ENCODE measurements at places on chromosomes 1 and 21.

DNA sequence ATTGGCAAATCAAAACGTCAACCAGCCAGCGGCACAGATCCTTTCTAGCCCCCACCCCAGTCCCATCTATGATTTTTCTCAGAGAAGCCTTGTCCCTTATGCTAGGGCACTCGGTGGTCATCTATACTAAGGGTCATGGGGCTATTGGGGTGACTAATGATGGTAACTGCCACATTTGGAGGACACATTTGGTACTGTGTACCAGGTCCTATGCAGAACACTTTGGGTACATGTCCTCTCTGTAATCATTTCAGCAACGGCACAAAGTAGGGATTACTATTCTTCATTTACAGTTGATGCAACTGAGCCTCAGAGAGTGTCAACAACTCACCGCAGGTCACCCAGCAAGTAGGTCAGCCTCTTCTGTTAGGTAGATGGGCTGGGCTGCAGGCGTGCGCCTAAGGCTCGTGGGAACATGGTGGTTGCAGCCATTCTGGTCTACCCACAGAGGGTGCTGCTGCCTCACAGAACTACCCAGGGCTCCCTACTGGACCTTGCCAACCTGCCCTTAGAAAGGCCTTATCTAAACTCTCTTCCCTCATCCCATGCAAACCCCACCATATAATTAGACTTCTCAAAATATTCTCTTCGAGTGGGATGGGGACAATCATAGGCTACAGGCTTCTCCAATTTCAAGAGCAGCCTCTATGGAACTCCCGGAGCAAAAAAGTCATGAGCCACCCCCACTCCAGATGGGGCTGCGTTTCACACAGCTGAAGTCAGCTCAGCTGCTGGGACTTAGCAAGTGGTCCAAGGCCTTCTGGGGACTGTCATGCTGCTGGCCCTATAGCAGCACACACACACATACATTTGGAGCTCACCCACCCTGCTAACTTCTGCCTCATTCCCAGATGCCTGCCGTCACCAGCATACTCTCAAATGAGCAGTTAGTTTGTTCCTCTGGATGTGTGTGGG lies 5.8 kb upstream of the SDHB start:
- DNase-seq, result no peak

- no peak for DNase-seq
Measured at GRCh38 chr1:152348447-152348846, 11.4 kb downstream of the FLG2 start.

GRCh38 chr1:204992201-204992997 lies 50.6 kb upstream of the CNTN2 start:
- DNase-seq, result no peak

DNA sequence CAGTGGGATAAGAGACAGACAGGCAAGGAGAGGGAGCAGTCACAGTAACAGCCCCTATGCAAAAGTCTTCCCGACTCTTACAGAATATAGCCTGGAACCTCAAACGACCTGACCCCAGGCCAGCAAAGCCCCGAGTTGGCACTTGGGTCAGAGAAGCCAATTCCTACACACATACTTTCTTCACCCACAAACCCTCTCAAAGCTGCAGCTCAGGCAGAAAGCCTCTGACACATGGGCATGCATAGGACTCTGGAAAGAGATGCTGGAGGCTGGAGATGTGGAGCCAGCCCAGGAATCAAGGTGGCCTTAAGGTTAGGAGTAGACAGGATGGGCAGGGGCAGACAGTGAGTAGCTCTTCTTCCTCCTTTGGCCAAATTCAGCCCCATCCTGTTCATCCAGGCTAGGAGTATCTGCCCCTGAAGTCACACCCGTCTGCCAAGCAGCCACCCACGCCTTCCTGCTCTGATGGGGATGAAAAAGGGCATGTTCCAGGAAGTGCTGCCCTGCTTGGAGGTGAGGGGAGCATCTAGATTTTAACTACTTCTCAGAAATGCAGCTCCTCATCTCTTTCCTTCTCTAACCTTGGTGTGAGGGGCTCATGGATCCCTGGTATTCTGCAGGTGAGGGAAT lies 7.8 kb downstream of the SLC41A1 start:
- DNase-seq, result no peak

GRCh38 chr1:100107696-100108095 lies 25.0 kb downstream of the SASS6 start:
- no peak for DNase-seq

GRCh38 chr1:28867850-28868249 lies 46.5 kb upstream of the EPB41 start:
- no peak for DNase-seq

DNA sequence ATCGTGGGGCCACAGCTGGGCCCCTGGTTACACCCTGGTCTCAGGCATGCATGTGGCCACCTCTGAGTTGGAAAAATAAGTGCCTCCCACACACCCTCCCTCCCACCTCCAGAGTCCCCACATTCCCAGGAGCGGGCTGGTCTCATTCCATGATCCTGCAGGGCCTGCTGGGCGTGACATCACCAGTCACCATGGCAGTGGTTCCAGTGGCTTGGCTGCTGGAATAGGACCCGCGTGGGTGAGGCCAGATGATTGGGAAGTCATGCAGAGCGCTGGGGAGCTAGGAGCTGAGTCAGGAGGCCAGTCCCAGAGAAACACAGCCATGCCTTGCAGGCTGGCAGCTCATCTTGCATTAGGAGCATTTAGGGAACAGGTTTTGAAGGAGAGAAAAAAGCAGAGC lies 125.4 kb upstream of the TMEM51 start:
- no peak for DNase-seq

DNA sequence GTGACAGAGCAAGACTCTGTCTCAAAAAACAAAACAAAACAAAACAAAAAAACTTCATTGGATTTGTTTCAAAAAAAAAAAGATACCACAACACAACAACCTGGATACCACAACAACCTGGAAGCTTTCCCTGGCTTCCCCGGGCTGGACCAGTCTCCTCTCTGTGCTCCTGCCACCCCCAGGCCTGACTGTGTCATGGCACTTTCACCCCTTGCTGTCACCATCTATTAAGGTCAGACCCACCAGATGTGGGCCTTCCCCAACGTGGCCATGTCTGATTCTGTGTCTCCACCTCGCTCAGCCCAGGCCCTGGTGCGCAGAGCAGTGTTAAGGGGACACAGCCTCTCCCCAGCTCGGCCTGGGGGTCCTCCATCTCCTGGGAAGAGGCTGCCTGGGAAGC lies 28.3 kb upstream of the ACOT11 start:
- DNase-seq, result no peak

- no peak for DNase-seq
Measured at GRCh38 chr21:42153746-42154145, 65.2 kb upstream of the ABCG1 start.

GRCh38 chr21:16239659-16240265 lies 510.0 kb downstream of the USP25 start:
- no peak for DNase-seq

DNA sequence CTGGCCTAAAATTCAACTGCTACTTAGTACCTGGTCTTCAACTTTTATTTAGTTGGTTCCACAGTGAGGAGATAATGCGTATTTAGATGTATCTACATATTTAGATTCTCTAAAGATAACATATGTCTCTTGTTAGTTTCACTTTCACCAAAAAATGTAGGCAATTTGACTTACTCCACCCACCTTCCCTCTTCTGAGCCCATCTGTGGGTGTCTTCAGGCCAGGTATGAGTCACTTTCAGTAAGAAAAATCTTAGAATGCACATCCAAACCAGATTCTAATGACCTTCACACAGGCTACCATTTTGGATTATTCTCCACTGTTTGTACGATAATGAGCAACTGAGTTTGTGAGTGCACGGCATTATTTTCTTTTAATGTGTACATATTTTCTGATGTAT lies 501.7 kb downstream of the NEGR1 start:
- DNase-seq, result no peak

GRCh38 chr1:88731475-88732269 lies 47.6 kb downstream of the PKN2 start:
- DNase-seq, result no peak

GRCh38 chr1:244958593-244958992 lies 94.2 kb upstream of the HNRNPU start:
- DNase-seq, result no peak

DNA sequence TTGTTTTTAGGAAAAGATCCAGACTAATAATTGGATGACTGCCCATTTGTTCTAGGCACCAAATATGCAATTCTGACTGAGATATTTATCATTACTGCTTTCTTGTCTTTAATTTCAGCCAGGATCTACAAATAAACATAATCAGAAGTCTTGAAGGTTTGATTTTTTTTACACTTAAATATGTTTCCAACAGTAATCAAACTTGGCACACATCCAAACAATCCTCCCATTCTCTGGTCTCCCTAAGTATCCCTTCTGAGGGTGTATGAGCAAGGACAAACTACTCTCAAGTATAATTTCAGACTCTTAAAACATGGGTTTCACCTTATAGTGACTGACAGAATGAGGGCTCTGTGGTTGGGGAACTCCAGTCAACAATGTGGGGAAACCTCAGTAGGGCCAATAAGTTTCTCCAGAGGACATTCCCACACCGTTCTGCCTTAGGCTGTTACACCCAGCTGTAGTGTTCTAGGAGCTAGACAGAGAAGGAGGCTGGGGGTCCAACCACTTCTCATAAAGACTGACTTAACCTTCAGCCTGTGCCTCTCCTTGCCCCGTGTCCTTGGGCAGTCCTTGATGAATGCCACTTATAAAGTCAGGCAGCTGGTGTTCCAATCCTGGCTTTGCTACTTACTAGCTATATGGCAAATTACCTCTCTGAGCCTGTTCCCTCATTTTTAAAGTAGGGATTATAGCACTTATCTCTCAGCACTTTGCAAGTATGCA lies 1.5 kb upstream of the PALMD start:
- DNase-seq, result no peak

- no peak for DNase-seq
Measured at GRCh38 chr1:54591127-54591756, 32.1 kb downstream of the FAM151A start.

DNA sequence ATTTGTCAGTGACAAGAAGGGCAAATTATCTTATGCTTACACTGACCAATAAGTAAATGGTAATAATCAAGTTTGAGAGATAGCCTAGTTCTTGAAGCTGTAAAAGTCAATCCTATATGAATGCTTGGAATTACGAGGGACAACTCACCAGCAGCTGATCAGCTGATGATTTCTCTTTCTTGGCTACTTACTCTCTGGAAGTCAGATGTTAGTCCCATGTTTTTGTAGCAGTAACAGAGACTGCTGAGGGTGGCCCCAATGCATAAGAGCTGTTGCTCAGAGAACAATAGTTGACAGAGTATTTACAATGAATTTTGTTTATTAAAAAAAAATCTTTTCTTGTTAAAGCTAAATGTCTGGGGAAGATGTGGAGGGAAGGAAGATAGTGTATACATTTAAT lies 39.3 kb downstream of the CD160 start:
- no peak for DNase-seq

DNA sequence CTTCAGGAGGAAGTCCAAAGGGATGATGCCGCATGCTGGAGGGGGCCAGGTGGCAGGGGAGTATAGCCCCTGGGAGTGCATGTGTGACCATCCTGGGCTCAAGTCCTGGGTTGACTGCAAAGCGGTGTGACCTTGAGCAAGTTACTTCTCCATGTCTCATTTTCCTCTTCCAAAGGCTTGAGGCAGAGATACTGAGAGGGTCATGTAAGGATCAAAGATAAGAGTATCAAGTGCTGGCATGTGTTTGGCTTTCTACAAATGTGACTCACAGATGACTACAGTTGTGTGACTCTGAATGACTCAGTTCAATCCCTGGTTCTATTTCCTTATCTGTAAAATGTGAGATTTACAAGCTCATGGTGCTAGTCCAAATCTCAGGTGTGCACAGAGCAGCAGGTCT lies 26.1 kb downstream of the PROK1 start:
- DNase-seq, result no peak

DNA sequence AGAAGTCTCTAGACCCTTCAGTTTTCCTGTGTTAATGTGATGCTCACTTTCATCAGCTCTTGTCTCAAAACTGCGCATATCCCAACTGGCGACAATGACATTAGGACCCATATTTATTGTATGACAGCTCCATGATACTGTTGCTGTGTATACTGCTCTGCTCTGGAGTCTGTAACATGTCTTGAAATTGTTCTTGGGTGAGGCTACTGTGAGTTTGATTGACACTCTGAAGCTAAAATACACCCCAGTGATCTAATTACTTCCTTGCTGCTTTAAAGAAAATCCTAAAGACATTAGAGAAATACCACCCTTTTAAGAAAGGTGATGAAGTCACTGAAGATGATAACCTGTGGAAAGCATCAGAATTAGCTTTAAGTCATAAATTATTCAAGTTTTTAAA lies 1046.2 kb downstream of the KCNT2 start:
- DNase-seq, result no peak

DNA sequence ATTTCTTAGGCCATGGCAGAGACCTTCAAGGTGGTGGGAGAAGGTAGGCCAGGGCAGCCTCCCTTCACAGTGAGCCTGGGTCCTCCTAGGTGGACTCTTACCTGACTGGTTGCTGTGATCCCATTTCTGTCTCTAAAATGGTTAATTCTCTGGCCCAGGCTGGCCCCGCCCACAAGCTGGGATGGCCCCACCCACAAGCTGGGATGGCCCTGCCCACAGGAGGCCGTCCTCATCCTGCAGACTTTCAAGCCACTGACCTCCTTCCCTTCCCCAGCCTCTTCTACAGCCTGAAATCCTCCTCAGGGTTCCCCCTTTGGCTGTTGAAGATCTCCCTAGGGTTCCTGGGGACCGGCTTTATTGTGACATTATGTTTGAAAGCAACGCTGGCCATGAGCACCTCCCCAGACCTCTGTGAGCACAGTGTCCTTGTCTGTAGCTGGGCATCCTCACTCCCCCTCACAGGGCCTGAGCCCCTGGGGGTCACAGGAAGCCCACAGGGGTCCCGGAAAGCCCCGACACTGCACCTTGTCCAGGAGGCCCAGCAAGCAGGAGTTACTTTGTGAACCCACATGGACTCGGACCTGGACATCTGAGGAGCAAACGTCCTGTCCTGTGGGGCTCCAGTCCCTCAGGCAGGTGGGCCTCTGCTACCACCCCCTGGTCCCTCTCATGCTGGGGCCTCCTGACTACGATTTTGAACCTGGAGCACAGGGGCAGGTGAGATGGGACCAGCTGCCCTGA lies 621.7 kb downstream of the MATN1 start:
- no peak for DNase-seq

DNA sequence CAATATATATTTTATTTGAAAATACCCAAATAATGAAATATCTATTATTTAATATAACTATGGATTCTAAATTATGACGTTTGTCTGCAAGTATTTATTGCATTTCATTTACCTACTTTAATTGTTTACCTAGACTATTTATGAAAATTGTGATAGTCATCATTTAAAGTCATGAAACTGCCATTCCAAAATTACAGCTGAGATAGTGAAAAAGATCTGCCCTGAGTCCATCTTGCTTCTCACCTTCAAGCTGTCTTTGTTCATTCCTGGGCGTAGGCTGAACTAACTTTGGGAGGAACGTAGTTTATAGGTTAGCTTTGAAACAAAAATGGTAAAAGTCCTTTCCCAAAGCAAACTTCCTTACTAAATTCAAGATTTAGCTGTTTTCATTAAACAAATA lies 12.4 kb upstream of the HPDL start:
- no peak for DNase-seq

- DNase-seq, result no peak
Measured at GRCh38 chr1:201648066-201648906, 109.4 kb downstream of the NAV1 start.

All from activated T-helper 1 cell treated with anti-CD3 and anti-CD28 coated beads, Interleukin-2, amount 50 U/mL, for 16 hours (primary cell).